ENCODE measurements at places on chromosomes 12 and 14.
A peak's percentile ranks its signal among the peaks of the same experiment; 100 is the strongest.

GRCh38 chr12:124430491-124430890, 135.6 kb downstream of the RFLNA start:
- DNase-seq = no peak

GRCh38 chr12:96117460-96117859, 76.7 kb upstream of the ELK3 start:
- peak; percentile 51 for DNase-seq

- DNase-seq = no peak
Measured at GRCh38 chr12:112418273-112418607, 507 bp upstream of the PTPN11 start.

DNA sequence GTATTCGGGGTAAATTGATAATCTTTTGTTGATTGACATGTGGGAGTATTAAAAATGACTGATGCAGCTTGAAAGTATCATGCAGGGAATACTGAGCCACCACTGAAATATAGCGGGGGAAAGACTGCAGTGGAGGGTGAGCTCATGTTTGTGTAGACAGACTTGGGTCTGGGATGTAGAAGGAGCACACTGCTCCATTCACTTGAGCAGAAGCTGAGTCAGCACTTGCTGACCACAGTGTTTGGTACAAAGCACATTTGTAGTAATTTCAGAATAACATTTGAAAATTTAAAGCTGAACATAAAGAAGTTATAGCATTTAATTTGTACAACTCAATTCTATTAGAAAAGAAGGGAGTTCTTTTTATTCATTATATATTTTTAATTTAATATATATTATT, 304.3 kb upstream of the PRICKLE1 start:
- no peak for DNase-seq

- peak; percentile 71 for DNase-seq
Measured at GRCh38 chr12:107402041-107403022, 283.3 kb upstream of the PWP1 start.

DNA sequence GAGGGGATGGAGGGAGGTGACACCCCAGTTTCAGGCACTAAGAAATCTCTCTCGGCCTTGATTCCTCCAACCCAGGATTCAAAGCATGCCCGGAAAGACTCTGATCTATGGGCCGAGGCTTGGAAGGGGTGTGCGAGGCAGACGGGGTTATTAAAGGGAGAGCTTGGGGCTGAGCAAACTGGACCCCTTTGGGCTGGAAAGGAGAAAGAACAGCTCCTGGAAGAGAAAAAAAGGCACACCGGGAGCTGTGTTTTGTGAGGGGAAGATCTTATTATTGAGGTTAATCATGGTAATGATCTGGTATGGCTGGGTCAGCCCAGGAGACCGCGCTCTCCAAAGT, 5.7 kb upstream of the HOXC4 start:
- no peak for DNase-seq

GRCh38 chr14:81313200-81313599, 86.9 kb downstream of the STON2 start:
- no peak for DNase-seq

GRCh38 chr14:69408331-69408960, 10.0 kb downstream of the SLC39A9 start:
- peak; percentile 32 for DNase-seq

GRCh38 chr12:123948796-123949769, 23.5 kb downstream of the CCDC92 start:
- no peak for DNase-seq

DNA sequence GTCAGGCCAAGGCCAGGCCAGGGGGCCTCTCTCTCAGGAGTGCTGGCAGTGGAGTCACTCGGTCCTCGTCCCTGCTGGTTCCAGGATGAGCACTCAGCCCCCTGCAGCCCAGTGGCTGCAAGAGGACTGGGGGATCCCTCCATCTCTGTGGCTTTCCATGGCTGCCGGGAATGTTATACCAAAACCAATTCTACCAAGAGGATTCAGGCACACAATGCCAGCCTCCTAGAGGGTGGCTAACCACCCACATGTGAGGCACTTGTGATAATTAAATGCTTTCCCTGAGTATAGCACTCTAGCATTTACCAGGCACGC, 21.9 kb downstream of the ASB2 start:
- no peak for DNase-seq

GRCh38 chr14:58914279-58914855, 274.1 kb upstream of the DAAM1 start:
- DNase-seq = no peak

GRCh38 chr12:108104657-108105056, 24.4 kb upstream of the WSCD2 start:
- DNase-seq = no peak

DNA sequence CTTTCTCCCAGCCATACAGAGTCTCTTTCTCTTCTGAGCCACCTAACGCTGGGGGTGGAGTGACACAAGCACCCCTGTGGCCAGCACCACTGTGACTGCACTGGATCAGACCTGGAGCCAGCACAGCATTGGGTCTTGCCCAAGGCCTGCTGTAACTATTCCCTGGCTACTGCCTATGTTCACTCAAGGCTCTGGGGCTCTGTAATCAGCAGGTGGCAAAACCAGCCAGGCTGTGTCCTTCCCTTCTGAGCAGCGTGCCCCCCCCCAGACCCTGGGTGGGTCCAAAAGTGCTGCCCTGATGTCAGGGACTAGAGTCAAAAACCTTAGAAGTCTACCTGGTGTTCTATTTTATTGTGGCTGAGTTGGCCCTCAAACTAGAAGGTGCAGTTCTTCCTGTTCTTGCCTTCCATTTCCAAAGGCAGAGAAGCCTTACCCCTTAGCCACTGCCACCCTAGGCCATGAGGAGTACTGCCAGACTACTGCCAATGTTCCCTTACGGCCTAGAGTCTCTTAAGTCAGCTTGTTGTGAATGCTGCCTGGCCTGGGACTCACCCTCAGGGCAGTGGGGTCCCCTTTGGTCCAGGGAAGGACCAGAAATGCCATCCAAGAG, 49.9 kb downstream of the PELI2 start:
- DNase-seq = no peak

GRCh38 chr12:128685903-128686475, 137.8 kb downstream of the SLC15A4 start:
- DNase-seq = no peak

DNA sequence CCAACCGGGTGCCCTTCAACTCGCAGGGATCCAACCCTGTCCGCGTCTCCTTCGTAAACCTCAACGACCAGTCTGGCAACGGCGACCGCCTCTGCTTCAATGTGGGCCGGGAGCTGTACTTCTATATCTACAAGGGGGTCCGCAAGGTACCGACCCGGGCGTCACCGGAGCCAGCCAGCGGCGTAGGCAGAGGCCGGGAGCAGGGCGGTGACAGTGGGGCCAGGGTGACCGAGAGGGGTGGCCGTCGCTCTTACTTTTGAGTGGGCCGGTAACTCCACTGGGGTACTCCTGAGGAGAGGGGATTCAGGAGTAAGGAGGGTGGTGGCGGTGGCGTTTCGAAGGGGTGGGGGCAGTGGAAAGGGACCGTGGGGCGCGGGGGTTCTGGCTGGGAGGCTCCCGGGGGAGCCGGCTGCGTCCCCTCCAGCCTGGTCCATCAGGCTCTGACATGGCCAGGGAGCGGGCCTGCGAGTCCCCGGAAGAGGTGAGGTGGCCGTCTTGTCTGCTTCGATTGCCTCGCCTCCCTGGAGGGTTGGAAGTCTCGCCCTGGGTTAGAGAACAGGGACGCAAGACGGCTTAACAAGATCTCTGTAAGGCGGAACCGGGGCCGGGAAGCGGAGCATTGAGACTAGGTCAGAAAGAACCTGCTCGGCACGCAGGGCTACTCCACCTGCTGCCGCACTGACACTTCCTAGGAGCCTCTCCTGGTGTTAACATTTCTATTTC, 491 bp downstream of the WDR20 start:
- DNase-seq = peak; percentile 75

DNA sequence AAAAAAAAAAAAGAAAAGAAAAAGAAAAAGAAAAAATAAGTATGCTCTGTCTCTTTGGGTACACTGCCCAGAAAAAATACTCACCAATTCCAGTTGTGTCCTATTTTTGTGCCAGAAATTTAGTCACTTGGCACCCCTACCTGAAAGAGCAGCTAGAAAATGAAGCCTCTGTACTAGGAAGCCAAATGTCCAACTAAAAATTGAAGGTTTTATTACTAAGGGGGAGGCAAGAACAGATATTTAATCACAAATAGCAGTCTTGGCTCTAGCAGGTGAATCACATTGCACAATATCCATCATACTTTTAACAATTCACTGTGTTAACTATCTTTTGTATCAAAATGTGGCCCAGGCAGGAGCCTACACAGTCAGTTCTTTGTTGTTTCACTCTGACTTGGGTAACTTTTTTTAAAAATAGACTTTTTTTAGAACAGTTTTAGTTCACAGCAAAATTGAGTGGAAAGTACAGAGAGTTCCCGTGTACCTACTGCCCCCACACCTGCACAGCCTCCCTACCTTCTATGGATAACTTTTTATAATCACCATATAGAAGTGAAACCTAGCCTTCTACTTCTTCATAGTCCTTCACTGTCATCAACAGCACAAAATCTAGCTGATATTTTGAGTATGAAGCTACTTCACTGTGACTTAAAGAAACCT, 87.1 kb upstream of the ATF7IP start:
- no peak for DNase-seq

DNA sequence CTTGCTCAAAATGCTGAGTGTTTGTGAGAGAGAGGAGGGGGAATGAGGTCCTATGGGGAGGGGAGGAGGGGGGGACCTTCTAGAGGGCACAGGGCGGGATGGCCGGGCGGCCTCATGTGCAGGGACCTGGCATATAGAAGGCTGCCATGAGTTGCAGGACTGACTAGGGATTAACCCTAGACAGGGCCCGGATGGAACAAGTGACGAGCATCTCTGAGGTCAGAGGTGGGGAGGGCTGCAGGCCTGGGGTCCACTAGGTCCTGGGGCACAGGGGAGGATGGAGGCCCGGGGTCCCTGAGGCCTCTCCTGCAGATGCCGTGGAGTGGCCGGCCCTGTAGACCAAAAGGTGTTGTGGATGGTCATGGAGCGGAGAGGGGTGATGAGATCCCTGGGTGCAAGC, 104.0 kb upstream of the EIF5 start:
- DNase-seq = no peak

DNA sequence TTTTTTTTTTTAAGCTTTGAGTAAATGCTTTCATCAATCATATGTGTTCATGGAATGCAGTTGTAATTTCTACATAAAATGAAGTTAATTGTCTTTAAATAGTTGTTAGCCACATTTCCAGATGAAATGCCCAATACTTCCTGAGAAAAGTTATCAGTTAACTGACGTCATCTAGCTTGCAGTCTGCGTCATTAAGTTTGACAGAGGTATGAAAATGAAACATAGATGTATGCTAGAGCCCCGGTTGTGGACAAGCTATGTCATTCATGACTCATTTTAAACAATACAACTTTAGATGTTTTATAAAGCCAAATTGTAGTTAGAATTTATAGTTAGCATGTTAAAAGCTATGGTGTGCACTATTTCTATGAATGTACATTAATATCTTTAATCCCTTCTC, 90.7 kb downstream of the PLEKHA5 start:
- DNase-seq = no peak

DNA sequence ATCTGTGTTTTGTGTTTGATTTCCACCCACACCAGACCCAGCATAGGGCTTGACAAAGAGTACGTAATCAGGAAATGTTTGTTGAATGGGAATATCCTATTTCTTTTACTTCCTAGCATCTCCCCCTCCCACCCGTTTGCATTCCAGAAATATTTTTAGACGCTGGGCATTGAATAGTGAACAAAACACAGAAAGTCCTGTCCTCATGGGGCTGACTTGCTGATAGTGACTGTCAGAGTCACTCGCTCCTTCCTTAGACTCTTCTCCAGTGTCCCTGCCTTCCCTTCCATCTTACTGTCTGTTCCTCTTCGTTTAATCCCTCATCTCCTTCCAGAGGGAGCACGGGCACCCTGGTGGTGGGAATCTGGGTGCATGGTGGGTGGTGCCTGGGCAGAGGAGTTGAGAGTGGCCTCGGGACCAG, 53.6 kb downstream of the SLC25A47 start:
- DNase-seq = peak; percentile 25

DNA sequence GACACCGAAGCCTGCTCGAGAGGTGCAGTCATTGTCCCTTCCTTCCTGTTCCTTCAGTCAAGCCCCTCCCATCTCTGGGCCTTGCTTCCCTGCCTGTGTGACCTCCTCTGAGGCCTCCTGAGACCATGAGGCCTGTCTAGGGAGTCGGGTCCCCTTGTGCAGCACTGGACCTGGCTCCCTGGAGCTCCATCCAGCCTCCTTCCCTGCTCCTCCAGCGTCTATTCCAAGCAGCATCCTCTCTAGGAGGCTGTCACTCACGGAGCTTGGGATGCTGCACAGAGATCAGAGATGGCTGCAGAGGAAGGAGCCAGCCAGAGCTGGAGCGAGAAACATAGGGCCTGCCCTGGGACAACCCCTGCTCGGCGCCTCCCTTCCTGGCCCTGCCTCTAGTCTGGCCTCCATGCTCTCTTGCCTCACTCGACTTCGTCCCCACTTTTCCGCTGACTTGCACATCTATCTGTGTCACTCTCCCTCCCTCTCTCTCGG, 142.7 kb downstream of the BCL11B start:
- DNase-seq = peak; percentile 48

- no peak for DNase-seq
Measured at GRCh38 chr12:56224954-56225353, 812 bp downstream of the NABP2 start.

GRCh38 chr12:66901138-66901932, 222.5 kb upstream of the GRIP1 start:
- DNase-seq = peak; percentile 7

DNA sequence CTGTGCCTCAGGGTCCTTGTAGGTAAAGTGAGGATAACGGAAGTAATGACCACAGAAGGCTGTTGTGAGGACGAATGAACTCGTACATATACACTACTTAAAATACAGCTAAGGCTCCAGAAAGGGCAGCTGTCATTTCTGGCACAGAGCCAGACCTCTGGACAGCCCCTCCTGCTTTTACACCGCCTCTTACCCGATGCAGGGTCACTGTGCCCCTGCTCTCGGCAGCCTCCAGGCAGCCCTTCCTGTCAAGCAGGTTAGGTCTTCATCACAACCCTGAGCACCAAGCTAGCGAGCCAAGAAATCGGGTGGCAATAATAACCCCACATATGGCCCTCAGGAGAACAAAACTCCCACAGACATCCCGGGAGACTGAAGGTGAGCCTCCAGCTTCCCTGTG, 8.5 kb downstream of the TMEM229B start:
- DNase-seq = no peak

DNA sequence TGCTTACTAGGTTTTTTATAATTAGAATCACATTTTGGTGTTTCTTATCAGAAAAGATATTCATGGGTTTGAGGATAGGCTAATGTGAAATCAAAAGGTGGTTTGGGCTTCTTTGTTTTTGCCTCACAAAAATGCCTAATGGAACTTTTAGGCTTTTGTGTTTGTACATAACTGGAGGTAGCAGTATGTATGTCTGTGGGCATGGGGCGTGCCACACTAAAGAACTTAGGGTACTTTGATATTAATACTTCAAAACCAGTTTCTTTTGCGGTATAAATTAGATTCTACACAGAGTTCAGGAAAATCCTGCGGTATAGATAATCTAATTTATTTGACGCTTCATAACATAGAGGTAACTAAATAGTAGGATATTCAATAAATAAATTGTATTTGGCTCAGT, 1.9 kb downstream of the ETV6 start:
- DNase-seq = peak; percentile 33
